Activated CD8-positive, alpha-beta T cell treated with anti-CD3 and anti-CD28 coated beads, Interleukin-2, amount 10 ng/mL, durations not matched to agents 7 days and 5 days (primary cell): ENCODE measurements at places on chromosomes 3 and 15.

DNA sequence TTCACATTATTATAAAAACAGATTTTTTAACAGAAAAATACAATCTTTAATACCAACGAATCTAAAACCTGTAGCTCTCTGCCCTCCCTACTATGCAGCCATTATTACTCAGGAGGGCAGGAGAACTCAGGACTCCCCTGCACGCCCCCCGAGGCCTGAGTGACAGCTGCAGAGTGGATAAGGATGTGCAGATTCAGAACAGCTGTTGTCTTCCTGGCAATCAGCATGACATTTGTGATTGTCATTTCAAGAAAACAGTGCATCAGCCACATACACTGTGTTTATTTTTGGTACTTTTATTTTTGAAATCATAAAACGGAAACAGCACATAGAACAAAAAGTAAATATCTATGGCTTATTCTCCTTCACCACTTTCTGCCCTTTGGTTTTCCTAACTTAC is 450.8 kb downstream of the OCA2 start:
- DNase-seq, result no peak

DNA sequence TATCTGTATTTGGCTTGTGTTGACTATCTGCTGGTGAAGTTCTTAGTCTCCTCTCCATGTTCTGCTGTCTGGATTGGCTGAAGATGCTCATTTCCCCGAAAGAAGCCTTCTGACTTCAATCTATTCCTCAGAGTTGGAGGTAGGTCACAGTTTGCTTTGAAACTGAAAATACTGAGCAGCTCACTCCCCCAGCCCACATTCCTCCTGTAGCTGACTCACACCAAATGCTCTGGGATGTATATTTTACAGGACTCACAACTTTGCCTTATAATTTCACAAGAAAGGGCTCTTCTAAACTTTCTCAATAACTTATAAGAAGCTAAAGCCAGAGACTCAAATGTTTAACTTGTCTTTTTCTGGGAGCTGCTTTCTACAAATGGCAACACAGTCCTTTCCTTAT is 36.3 kb upstream of the SNX4 start:
- DNase-seq, result no peak

DNA sequence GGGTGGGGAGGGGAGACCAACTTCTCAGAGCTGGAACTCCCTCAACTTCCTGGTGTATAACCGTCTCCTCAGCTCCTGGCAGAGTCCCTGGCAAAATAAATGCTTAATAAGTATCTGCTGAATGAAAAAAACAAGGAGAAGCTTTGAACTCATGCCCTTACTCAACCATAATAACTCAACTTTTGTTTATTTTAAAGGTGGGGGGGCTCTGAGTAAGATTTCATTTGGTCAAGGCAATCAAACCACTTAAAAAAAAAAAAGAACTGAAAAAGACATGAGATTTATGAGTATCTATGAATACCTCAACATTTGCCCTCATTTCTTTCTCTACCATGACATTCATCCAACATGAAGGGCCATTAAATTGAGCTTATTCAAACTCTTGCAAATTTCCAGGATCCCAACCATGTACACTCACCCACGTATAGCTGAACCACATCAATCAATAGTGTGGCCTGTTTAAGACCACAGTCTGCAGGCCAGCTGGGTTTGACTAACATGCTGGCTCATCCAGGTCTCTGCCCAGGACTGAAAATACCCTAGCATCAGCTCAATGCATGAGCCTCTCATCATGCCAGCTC is 157.9 kb downstream of the FOXP1 start:
- DNase-seq, result no peak

GRCh38 chr15:26126070-26126469 is 262.9 kb upstream of the ATP10A start:
- DNase-seq, result no peak

- no peak for DNase-seq
These were observed 40.0 kb downstream of the NME9 start for GRCh38 chr3:138289701-138290100.

DNA sequence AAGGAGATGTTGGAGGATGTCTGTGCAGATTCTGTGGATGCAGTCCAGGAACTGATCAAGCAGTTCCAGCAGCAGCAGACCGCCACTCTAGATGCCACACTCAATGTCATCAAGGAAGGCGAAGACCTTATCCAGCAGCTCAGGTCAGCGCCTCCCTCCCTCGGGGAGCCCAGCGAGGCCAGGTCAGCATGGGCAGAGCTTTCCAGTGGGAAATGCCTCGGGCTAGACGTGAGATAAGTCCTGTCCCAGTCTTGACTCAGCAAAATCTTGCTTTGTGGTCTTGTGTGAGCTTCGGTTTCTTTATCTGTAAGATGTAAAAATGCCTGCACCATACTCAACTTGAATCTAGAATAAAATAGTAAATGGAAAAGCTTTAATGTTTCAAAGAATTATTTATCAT is 335.1 kb upstream of the UMPS start:
- no peak for DNase-seq

- DNase-seq, result no peak
These were observed 110.7 kb downstream of the ROBO1 start for GRCh38 chr3:79657076-79657475.

DNA sequence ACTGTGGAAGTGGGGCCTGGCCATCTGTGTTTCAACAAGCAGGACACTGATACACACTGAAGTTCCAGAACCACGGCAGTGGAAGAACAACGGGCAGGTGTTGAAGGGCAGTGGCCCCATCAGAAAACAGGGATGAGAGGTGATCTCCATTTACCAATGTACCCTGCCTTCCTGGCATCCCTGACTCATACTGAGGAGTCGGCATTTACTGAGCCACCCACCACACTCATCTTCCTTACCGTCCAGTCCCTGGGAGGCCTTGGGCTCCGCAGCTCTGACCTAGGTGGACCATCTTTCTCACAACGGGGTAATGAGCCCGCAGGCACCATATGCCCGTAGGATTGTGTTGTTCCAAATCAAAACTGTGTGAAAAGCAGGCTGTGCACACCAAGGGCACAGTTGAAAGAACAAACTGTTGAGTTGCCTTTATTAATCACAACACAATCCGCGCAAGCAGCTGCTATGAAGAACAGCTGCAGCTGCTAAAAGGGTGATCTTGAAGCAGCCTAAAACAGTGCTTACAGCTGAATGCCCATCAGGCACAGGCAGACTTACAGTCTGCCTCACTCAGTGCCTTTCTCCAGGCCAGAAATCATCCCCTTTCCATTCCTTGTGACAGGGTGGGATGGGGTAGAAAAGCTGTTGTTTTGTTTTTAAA is 12.9 kb downstream of the MB21D2 start:
- no peak for DNase-seq

DNA sequence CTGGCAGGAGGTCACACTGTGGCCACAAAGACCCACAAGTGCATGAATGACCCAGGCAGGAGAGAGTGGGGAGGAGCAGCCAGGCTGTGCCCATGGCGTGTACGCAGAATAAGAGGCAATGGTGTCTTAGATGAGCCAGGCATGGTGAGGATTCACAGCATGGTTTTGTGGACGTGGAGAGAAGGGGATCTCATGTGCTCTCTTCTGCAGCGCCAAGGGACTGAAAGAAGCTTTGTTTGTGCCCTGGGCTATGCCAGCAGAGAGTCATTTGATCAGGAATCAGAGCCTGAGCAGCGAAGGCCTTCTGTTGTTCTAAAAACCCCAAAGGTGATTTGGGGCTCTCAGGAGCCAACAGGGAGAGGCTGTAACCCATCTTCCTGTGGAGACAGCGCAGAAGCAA is 18.7 kb upstream of the RPP14 start:
- DNase-seq, result no peak

- DNase-seq, result no peak
These were observed 73.2 kb downstream of the CD47 start for GRCh38 chr3:108017587-108017986.

DNA sequence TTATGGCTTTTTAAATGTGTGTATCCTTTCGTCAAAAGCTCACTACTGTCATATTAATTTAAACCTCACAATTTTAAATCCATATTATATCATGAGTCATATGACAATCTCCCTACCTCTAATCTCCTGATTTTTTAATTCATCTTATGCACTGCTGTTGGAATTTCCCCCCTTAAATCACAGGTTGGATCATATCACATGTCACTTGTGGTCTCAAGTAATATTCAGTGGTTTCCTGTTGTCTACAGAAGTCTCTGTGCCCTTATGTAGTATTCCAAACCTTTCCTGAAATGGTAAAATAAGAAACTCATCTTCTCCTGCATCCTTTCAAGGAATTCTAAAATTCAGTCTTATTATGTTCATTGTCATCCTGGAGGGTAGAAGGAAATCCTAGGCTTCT is 116.0 kb upstream of the CBLB start:
- no peak for DNase-seq

- no peak for DNase-seq
These were observed 43.5 kb downstream of the PHC3 start for GRCh38 chr3:170137986-170138385.
